Breast epithelium (tissue), 4 donors: ENCODE measurements at places on chromosomes 7 and 10. TPM values are rescaled to one million over a fixed set of nuclear protein-coding genes. Genes with fewer than 3 reads are reported as not detected.

NPC1L1 gene
- total RNA-seq = 0.16 TPM

TAS2R41 gene
- total RNA-seq = 0.66 TPM

CTAGE4 gene
- total RNA-seq = 8.8 TPM

GRID2IP gene
- 0.33 TPM for total RNA-seq

EPHA1 gene
- 11.8 TPM for total RNA-seq

KEL gene
- total RNA-seq = 2.2 TPM

AKR1C4 gene
- not detected for total RNA-seq

TRIL gene
- total RNA-seq = 8.2 TPM

GNGT1 gene
- total RNA-seq = not detected

GUSB gene
- total RNA-seq = 35.2 TPM

GRCh38 chr7:20146451-20146850 is 70.7 kb downstream of the MACC1 start:
- DNase-seq = no peak

DNA sequence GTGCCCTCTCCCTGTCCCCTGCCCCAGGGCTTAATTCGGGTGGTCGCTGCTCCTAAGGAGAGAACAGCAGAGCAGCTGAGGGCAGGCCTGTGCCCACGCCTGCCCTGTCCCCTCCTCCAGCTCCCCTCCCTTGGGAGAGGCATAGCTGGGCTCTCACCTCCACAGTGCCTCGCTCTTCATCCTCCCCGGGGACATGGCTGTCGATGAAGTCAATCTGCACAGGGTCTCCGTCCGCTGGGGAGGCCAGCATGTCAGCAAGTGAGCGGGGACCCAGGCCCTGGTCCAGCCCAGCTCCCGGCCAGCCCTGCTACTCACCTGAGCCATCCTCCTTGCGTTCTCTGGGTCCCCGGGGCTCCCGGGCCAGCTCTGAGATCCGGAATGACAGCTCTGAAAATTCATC is 3.8 kb upstream of the SAP25 start:
- no peak for DNase-seq

- DNase-seq = no peak
Measured at GRCh38 chr7:150451097-150451793, 815 bp downstream of the GIMAP8 start.

DNA sequence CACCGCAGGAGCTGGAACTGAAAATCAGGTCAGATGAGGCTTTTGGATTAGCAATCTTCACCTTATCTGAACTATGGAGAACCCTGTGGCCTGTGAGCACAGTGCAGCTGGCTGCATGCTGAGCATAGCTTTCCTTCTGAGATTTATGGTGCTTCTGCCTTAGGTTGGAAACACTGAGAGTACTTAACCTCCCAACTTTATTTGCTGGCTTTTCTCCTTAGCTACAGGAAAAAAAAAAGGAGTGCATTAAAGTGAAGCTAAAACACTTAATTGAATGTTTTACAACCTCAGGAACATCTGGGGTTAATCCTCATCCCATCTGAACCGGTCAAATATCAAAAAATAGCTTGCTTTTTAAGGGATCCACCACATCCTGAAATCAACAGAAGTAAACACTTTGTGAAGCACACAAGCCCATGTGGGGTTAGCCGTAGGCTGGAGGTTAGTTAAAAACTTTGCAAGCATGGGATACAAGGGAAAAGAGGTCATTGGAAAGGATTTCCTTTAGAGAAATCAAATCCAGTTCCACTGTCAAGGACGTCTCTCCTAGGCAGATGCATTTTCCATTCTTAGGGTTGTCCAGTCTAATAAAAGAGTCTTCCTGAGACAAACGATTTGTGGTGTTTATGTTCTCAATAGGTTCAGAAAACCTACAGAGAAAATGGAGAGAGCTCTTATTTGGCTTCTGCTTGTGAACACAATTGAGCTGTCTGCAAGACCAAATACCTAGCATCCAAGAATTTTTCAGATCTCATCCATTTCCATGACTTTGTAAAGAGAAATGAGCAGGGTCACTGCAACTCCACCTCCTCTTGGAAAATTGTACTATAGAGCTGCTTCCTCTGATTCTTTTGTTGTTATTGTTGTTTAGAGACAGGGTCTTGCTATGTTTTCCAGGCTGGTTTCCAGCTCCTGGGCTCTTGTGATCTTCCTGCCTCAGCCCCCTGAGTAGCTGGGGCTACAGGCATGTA is 470.4 kb upstream of the IGFBP3 start:
- DNase-seq = no peak

DNA sequence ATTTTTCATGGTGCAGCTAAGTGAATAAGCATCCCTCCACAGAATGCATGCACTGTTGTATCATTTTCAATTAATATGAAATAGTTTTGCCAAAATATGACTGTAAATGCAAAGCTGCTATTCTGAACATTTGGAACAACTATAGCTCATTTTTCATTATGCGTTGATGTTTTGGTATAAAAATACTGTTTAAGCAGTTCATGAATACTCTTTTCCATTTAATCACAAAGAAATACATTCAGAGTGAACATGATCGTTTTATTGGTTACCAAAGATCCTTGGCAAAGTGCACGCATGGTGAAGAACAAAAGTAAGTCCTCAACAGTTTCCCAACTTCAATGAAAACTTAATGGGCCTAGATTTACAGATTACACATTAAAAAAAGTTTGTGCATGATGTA is 33.1 kb downstream of the SKIDA1 start:
- DNase-seq = no peak

DNA sequence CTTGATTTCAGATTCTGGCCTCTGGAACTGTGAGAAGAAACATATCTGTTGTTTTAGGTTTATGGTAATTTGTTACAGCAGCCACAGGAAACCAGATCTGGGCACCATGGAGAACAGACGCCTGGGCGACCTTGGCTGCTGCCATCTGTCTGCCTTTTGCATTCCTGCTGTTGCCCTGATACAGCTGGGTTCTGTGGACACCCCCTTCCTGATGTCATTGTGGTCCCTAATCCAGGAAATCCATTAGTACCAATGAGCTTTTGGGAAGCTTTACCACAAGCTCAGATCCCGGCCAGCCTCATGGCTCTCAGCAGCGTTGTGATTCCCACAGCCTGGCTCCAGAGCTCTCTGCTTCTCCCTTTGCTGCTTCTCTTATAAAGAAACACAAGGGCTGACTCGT is 174.2 kb upstream of the NPS start:
- no peak for DNase-seq

DNA sequence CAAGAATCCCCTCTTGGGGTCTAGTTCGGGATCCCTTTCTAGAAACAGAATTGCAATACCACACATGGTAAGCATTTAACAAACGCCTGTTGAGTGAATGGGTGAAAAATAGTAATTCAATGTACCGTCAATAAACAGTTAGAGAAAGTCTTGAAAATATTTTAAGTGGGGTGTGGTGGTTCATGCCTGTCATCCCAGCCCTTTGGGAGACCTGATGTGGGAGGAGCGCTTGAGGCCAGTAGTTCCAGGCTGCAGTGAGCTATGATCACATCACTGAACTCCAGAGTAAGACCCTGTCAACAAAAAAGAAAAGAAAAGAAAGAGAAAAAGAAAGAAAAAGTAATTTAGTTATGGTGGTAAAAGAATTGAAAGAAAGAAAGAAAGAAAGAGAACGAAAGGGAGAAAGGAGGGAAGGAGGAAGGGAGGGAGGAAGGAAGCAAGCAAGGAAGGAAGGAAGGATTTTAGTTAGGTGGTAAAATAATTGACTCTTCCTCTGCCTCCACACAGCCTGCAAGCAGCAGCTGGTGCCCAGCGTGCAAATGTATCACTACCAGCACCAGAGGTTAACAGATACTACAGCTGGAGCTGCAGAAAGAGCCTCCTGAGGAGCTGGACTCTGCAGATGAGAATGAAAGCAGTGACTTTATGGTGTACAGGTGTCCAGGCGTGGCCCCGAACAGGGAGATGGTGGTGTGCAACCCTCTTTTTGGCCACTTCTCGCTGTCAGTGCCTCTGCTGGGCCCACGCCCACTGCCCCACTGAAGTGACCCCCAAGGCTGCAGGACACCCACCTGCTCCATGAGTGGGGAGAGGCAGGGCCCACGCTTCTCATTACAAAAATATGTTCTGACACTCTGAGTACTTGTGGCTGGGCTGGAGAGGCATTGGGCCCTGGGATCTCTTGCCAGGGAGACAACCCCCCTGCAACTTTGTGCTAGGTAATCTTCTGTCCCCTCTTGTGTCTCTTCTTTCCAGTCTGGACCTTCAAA is 135.4 kb downstream of the BAMBI start:
- DNase-seq = no peak

- no peak for DNase-seq
Measured at GRCh38 chr7:37738321-37738720, 54.8 kb downstream of the GPR141 start.

DNA sequence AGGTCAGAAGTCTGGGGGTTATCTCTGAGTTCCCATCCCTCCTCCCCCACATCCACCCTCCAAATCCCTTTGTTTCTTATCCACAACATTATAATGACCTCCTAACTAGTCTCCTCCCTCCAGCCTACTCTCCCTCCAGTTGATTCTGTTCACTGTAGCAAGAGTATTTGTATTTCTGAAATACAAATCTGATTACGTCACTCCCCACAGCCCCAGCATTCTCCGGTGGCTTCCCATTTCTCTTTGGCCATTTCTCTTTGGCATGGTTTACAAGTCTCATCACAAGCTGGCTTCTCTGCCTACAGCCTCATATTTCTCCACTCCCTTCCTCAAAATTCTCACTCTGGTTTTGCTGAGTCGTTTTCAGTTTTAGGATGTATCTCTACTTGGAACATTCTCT is 24.6 kb upstream of the MRPS33 start:
- no peak for DNase-seq

- DNase-seq = no peak
Measured at GRCh38 chr10:29448125-29448524, 159.3 kb downstream of the LYZL1 start.

DNA sequence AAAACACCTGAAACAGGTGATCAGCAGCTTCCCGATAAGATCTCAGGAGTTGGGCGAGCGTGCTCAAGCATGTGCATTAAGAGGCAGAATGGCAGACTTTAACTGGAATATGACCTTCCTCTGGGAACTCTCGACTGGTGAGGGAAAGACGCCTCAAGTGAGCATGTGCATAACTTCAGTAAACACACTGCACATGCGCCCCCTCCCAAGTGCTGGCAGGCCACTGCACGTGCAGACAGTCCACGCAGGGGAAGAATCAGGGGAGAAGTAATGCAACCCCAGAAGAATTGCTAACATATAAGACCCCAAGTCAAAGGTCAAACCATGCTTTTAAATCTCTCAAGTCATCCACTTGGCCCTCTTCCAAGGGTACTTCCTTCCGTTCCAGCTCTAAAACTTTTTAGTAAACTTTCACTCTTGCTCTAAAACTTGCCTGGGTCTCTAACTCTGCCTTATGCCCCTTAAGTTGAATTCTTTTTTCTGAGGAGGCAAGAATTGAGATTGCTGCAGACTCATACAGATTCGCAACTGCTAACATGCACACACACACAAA is 541.0 kb downstream of the TNS3 start:
- DNase-seq = no peak

DNA sequence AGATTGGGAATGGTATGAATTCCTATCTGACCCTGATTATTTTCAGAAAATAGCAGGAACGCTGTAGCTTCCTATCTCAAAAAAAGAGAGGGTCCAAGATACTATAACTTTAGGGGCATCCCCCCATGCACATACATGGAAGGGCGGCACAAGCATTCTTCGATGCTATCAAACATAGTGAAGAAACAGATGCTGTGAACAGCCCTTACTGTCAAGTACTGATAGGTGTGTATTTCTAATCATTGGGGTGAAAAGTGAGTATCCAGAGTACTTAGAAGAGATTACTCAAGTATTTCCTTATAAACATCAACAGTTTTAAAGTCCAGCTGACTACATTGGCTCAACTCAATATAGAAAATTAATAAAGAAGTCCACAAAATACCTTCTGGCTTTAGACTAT is 17.0 kb upstream of the NUP42 start:
- no peak for DNase-seq

DNA sequence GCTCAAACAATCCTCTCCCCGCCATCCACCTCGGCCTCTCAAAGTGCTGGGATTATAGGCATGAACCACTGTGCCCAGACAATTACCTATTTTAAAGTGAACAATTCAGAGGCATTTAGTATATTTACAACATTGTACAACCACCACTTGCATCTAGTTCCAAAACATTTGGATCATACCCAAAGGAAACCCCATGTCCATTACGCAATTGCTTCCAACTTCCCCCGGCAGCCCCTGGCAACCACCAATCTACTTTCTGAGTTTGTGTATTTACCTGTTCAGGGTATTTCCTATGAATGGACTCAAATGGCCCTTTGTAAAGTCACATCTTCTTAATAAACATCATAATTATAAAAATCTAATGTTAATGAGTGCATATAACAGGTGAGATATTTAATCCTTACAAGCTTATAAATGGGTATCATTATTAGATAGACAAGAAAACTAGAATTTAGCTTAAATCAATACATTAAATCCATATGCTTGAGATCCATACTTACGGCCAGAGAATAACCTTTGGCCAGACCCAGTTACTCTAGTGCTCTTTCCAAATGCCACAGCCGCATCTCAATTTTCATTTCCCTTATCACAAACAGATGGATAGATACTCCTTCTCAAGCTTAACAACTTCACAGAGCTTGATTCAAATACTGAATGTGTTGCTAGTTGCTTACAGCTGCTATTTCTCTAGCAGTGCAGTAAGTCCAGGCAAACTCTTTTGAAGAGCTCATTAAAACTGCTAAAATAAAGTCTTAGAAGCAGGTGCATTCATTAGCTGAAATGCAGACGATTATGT is 133.4 kb upstream of the MKLN1 start:
- DNase-seq = no peak

GRCh38 chr7:108605559-108606201 is 36.0 kb downstream of the DNAJB9 start:
- no peak for DNase-seq

- no peak for DNase-seq
Measured at GRCh38 chr10:122176232-122177213, 94.6 kb upstream of the BTBD16 start.

DNA sequence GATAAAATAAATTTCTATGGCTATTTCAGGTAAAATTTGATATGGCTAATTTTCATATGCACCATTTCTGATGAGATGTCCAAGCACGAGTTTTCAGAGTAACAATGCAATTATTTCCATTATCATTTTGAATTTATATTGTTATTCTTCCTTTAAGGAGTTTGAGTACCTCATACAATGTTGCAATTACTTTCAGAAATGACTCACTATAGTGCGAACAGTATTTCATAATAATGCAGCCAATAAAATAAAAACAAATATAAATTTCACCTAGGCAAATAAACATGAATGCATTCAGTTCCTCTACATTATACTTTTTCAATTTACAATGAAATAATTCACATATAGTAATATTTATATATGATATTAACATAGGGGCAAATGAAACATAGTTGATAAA is 78.8 kb upstream of the LRRN3 start:
- DNase-seq = no peak

- DNase-seq = no peak
Measured at GRCh38 chr10:103896225-103896624, 21.8 kb downstream of the STN1 start.

GRCh38 chr10:102677331-102678067 is 33.2 kb downstream of the TRIM8 start:
- no peak for DNase-seq

- no peak for DNase-seq
Measured at GRCh38 chr7:106126170-106126938, 14.2 kb upstream of the SYPL1 start.

- DNase-seq = no peak
Measured at GRCh38 chr10:127889605-127890195, 3.0 kb downstream of the CLRN3 start.

GRCh38 chr10:42926843-42927242 is 144.2 kb downstream of the BMS1 start:
- no peak for DNase-seq

GRCh38 chr7:5591278-5591874 is 167.7 kb upstream of the TNRC18 start:
- no peak for DNase-seq
